Suppressor macrophage treated with lipopolysaccharide for 1 hour (primary cell): ENCODE measurements at places on chromosomes 2 and 18.

DNA sequence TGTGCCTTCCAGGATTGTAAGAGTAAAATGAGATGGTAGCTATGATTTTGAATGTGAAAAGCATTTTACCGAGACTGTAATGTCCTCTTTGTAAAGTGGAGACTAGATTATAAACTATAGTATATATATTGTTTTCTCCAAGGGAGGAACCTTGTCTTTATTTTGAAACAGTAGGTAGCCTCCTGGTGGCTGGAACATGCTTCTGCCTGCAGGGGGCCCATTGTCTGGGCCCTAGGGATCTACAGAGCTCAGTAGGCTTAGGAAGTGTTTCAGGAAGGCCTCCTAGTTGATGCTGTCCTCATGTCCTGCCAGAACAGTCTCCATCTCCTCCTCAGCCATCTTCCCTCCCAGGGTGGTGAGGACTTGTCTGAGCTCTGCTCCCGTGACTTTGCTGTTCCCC is 3.0 kb downstream of the PIKFYVE start:
- no peak for DNase-seq

DNA sequence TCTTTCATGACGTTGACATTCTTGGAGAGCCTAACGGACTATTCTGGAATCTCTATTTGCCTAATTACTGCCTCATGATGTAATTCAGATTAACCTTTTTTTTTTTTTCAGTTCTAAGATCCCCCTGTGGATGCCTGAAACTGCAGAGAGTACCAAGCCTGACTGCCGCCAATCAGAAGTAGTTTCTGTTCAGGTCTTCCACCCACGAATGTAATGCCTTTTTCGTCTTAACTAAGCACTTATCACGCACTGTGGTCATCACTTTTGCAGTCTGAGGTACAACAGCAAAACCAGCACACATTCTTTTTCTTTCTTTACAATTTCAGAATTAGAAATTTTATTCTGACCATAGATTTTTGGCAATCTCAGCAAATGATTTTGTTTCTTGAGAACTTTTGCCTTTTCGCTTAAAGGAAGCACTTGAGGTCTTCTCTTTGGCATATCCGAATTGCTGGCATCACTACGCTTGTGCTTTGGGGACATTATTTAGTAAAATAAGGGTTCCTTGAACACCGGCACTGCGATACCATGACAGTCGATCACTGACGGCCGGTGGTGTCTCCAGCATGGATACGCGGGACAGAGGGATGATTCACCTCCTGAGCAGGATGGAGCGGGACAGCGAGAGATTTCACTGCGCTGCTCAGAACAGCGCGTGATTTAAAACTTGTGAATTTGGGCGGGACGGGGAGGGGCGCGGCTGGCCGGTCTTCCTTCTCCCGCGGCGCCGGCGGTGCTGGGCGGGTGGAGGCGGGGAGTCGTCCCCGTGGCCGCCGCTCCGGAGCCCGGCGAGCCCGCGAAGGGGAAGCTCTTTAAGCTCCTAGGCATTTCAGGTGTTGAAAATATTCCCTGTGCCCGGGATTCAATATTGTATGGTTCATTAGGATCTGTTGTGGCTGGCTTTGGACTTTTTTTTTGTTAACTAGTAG is 32.0 kb upstream of the GPR55 start:
- DNase-seq: peak; percentile 87

DNA sequence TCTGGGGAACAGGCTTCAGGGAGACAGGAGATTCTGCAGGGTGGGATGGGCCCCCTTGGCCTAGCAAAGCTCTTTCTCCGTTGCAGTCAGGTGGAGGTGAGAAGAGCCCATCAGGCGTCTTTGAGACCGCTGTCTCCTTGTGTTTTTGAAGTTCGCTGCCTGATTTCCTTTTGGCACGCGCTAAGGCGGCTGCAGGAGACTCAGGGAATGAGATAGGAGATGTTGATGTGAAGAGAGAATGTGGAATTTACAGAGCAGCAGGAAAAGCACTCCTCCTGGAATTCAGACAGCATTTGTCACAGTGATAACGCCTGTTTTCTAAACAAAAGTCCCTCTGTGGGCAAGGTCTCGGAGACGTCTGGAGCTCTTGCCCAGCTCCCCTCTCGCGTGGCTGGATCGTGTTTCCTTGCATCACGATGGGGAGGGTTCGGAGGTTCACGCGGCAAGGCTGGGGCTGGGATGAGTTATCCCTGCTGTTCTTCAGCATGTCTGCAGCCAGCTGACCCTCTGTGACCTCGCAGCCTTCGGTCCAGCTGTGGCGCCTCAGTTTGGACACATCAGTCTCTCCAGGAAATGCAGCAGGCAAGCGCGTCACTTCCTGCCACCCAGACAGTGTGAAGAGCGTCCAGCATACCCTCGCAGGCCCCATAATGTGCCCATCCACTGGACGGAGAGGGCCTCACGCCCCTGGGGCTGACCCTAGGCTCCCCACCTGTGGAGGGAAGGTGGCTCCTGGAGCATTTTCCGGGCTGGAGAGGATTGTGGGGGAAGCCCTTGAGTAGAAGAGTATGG is 30.2 kb downstream of the GLI2 start:
- DNase-seq: no peak

GRCh38 chr2:167253025-167253424 is 364.7 kb downstream of the XIRP2 start:
- no peak for DNase-seq

DNA sequence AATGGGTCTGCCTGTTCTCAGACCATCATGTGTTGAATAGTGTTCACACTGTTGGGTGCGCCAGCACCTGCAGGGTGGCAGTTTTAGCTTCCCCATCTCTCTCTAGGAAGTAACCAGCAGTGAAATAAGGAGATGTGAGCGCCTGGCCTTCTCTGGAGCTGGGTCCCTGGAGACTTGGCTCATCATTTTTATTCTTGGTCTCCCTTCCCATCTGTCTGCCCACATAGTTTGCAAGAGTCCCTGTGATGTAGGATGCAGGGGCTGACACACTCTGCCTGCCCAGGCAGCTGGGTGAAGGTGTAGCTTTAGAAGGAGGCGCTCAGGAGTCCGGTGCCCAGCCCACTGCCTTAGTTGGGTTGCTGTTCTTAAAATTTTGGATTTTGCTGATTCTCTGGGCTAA is 172.2 kb downstream of the LDLRAD4 start:
- DNase-seq: no peak

DNA sequence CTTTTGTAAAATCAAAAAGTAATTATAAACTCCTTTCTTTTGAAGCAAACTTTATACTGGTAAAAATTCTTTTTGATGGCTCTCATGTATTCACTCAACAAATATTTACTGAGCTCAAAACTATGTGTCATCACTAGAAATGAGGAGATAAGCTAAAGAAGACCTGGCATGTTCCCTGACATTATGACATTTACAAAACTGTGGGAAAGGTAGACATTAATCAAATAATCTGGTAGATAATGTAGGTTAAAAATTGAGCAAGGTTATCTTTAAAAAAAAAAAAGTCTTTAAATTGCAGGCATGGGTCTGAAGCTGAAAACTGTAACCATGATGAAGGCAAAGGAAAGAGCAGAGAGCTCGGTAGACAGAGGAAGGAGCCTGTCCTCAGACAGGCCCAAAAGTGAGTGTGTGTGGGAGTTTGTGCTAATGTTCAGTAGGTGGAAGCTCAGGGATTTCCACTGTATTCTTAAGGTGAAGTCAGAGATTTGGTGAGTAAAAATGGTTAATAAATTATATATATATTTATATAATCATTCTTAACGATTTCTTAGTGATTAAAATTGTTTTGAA is 612.9 kb downstream of the LRP1B start:
- DNase-seq: no peak

- no peak for DNase-seq
These were observed 189.6 kb downstream of the LRP1B start for GRCh38 chr2:141941210-141941714.

- no peak for DNase-seq
These were observed 25.9 kb downstream of the ZAP70 start for GRCh38 chr2:97739020-97739892.

GRCh38 chr2:75077909-75078308 is 119.5 kb downstream of the POLE4 start:
- DNase-seq: no peak

GRCh38 chr2:109020217-109020637 is 31.2 kb upstream of the EDAR start:
- no peak for DNase-seq

GRCh38 chr2:3076848-3077642 is 300.6 kb downstream of the EIPR1 start:
- DNase-seq: no peak

DNA sequence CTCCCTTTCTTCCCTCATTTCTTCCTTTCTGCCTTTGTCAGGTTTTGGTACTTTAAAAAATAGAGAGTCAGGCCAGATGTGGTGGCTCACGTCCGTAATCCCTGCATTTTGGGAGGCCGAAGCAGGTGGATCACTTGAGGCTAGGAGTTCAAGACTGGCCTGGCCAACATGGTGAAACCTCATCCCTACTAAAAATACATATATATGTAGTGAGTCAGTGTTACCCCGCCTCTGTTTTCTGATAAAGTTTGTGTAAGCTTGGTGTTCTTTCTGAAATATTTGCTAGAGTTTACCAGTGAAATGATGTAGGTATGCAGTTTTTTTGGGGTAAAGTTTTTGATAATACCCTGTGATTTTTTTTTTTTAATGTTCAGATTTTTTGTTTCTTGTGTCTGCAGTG is 58.8 kb downstream of the DGKD start:
- DNase-seq: no peak

GRCh38 chr2:67318993-67319481 is 78.1 kb upstream of the ETAA1 start:
- no peak for DNase-seq

- DNase-seq: peak; percentile 65
These were observed 67.8 kb downstream of the ODC1 start for GRCh38 chr2:10380048-10380926.

DNA sequence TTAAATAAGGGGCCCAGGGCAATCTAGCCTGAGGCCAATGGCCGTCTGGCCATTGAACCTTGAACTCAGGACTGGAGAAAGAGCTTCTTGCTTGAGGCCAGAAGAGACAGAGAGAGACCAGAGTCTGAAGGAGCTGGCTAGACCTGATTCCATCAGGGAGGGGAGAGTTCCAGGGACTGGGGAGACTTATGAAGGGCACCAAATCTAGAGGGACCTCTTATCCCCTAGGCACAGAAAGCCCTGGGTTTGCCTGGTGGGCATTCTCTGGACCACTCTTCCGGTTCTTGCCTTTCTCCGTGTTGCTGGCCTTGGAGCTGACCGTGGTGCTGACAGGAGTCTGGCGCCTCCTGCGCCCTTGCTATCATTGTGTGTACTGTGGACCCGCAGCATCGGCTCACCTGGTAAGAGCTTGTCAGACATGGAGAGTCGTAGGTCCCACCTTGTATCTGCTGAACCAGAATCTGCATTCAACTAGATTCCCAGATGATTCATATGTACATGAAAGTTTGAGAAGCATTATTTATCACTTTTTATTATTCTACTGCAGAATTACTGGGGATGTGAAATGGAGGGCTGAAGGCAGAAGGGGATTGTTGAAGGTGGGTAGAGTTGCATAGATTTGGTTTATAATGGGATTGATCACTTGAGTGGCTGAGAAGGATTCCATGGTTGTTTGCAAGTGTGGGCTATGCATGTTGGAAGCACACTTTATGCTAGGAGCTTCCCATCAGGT is 4.3 kb upstream of the TRPM8 start:
- DNase-seq: no peak

- DNase-seq: no peak
These were observed 10.4 kb upstream of the SPATS2L start for GRCh38 chr2:200296118-200296517.

GRCh38 chr2:171514908-171515582 is 7.2 kb upstream of the CYBRD1 start:
- DNase-seq: no peak

- DNase-seq: peak; percentile 12
These were observed 287.0 kb downstream of the SLC8A1 start for GRCh38 chr2:40164736-40165508.

DNA sequence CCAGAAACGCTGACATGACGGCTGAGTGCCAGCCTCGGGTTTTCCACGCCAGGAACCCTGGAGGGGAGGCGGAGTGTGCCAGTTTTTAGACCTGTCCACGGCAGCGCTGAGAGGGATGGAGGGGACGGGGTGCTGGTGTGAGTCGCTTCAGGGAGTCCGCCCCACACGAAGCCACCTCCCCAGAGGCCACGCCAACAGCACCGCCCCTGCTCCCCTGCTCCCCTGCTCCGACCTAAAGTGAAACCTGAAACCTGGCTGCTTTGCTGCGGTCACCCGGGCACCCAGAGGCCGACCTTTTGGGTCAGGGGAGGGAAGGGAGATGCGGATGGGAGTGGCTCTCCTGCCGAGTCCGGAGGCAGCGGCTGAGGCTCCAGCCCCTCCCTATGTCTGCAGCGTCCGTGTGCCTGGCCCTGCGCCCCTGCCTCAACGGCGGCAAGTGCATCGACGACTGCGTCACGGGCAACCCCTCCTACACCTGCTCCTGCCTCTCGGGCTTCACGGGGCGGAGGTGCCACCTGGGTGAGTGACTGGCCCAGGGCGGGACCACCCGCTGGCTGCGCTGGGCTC is 38.1 kb downstream of the SNED1 start:
- DNase-seq: peak; percentile 5

DNA sequence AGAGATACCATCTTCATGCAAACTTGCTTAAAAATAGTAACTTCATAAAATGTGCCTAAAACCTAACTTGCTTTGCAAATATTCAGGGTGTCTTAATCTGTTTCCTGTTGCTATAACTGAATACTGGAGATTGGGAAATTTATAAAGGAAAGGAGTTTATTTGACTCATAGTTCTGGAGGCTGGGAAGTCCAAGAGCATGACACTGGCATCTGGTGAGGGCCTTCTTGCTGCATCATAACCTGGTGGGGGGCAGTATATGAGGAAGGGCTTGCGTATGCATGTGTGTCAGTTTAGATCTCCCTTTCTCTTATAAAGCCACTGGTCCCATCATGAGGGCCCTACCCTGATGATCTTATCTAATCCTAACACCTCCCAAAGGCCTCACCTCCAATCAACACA is 166.5 kb downstream of the LPIN1 start:
- peak; percentile 23 for DNase-seq

GRCh38 chr2:238055841-238056240 is 5.0 kb upstream of the SCLY start:
- DNase-seq: no peak

DNA sequence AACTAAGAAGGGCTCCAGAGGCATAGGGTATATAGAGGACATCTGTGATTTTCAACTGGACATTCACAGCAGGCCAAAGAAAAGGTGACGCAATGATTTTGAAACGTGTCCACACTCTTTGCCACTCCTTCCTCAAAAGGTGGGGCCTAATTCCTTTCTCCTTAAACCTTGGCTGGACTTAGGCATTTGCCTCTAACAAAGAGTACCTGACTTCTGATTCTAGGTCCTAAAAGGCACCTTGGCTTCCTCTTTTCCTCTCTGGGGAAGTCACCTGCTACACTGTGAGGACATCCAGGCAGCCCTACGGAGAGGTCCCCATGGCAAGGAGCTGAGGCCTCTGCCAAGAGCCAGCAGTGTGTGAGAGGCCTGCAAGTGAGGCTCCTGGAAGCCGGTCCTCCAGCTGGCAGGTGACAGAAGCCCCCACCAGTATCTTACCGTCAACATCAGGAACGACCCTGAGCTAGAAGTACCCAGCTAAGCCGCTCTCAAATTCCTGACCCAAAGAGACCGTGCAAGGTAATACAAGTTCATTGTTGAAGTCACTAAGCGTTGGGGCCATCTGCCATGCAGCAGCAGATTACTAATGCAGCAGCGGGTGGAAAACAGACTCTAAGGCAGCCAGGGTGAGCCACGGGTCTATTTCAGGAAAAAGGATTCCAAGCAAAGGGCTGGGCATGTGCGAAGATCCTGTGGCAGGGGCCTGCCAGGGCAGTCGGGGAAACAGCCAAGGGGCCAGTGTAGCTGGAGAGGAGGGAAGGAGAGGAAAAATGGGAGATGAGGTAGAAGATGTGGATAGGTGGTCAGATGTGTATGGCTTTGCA is 7.4 kb upstream of the HES6 start:
- DNase-seq: no peak
